ENCODE measurements at places on chromosomes 1 and 21.

- no peak for DNase-seq
Measured at GRCh38 chr1:9435153-9435636, 104.1 kb upstream of the SLC25A33 start.

- no peak for DNase-seq
Measured at GRCh38 chr21:33281096-33281652, 15.0 kb downstream of the IL10RB start.

DNA sequence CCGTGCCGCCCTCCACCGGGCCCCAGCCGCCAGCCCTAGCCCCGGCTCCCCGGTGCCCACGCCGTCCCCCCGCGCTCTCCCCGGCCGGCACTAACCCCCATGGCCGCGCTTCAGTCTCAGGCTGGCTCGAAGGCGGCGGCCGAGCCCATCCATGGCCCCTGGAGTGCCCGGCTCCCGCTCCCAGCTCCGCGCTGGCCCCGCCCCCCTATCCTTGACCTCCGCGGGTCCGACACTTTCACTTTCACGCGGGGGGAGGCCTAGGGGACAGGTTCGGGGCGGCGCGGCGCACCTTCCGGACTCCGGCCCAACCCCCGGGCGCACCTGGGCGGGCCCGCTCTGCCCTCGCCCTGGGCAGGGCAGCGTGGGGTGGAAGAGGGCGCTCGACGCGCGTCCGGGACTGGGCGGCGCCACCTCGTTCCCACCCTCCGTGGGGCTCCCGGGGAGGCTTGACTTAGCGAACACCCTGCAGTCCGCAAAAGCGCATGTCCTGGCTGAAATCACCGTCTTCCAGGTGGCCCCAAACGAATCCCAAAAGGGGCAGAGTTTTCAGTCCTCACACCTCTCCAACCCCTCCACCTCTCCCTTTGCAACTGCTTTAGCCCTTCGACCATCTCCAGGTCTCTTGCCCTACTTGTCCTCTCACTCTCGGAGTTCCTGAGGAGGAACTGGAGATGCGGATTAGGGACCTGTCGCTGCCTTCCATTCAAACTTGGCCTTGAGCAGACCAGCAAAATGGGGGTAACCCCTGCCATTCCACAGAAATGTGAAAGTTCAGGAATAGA lies 3.9 kb upstream of the DENND2D start:
- DNase-seq: peak; percentile 83

DNA sequence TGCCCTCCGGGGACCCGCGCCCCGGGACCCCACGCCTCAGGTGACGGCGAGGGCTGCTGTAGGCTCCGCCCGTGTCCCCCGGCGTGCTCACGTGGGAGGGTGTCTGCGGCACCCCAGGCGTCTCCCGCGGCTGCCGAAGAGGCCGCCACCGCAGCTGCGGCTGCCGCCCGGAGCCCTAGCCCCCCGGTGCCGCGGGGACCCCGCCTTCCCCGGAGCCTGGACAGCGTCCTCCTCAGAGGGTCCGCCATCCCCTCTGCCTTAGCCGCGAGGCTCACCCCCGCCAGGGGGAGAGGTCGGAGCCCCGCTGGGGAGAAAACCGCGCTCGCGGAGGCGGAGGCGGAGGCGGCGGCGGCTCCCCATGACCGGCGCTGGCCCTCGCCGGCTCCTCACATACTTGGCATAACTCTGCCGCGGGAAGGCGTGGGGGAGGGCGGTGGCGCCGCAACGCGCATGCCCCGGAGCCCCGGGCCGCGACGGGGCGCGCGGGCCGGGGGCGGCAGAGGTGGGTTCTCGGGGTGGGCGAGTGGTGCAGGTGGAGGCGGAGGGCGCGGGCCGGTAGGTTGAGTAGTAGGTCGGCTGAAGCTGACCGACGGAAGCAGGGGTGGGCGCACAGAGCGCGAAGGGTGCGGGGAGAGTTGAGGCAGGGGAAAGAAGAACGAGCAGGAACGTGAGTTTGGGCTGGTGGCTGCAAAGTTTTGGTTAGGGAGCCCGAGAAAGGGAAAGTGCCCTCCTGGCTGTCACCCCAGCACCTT lies 700 bp upstream of the SYDE2 start:
- DNase-seq: peak; percentile 71

GRCh38 chr1:66431999-66432398 lies 102.0 kb upstream of the SGIP1 start:
- no peak for DNase-seq

DNA sequence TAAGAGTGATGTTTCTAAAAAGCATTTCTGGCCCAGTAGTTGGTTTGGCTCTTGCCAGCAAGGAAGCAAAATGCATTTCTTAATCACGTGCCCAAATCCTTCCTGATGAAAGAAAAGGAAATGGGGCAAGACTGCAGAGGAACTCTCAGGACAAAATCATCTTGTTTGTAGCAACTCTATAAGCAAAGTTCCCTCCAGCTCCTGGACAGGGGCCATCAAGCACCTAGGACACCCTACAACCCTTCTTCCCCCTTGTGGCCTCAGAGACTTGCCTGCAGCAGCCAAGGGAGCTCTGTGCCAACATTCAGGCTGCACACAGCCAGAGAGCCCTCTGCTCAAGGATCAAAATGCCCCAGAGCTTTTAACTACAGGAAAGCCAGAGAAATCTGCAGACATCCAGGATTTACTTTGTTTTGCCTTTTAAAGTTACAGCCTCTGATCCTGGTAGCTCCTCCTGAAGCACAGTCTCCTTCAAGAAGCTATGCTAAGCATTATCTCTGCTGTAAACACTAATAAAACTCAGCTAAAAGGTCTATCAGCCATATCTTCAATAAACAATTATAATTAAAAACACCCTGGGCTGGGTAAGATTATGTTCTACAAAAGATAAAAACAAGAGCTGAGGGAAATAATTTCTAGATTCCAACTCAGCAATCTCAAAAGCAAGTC lies 105.0 kb downstream of the KIAA0319L start:
- no peak for DNase-seq

- DNase-seq: no peak
Measured at GRCh38 chr21:45508607-45509565, 33.4 kb downstream of the SLC19A1 start.

GRCh38 chr1:65613884-65614283 lies 178.8 kb upstream of the PDE4B start:
- DNase-seq: no peak

DNA sequence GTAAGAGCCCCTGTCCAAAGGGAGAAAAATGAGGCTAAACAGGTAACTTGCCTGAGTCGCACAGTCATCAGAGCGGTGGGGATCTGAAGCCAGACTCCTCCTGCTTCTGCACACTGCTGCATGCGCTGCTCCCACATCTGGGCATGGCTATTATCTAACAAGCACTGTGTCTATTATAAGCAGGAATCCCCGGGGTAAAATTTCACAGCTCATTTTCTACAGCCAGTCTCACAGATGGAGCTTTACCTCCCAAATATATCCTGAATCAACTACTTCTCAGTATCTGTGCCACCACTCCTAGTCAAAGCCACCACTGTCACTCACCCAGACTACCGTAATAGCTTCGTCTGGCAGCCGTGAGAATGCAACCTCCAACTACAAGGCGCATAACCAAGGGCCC lies 9.8 kb downstream of the MTOR start:
- DNase-seq: no peak

- no peak for DNase-seq
Measured at GRCh38 chr1:59541891-59542290, 245.0 kb downstream of the FGGY start.

GRCh38 chr21:35579520-35580293 lies 480.6 kb downstream of the SETD4 start:
- no peak for DNase-seq

DNA sequence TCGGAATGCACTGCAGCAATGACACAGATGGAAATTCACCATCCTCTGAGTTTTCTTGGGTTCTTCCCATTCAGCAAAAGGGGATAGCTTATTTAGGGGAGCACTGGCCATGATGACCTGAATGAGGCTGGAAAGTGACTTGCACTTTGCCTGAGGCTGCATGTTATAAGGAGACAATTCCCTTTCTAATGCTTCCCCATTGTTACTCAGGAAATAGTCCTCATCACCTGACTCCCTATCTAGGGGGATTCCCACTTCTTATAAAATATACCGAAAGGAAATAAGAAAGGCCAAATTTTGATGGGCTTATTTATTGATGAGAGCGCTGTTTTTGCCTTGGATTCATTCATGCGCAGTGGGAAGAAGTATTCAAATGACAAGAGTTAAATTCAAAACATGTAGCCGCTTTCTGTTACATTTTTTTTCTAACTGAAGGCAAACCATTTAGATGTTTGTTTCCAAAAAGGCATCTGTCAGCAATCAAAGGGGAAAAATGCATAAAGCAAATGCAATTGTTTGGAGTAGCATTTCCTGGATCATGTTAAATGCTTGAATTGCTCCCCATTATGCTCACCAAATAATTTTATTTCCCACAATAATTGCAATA lies 220.3 kb upstream of the NFIA start:
- DNase-seq: no peak

- no peak for DNase-seq
Measured at GRCh38 chr1:197733324-197733723, 42.0 kb downstream of the DENND1B start.

DNA sequence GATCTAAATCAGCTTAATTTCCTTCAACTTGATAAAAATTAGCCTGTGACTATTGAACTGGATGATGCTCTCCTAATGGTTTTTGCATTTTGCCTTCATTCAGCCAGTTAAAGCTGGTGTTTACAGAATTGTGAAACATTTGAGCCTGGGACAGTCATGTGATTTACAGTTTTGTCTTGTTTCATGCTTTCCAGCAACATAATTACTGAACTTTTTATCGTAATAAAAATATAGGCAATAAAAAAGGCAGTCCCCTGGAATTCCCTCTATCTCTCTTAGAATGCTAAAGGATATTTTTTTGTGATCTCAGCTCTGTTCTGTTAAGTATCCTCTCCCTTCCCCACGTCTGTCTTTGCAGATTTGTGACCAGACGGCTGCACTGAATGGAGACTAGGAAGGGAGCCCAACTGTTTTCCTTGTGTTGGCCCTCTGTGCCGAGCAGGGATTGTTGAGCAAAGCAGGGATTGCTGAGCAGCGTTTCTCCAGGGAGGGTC lies 70.3 kb upstream of the RGL1 start:
- no peak for DNase-seq

GRCh38 chr1:66197785-66198184 lies 336.2 kb upstream of the SGIP1 start:
- DNase-seq: no peak

DNA sequence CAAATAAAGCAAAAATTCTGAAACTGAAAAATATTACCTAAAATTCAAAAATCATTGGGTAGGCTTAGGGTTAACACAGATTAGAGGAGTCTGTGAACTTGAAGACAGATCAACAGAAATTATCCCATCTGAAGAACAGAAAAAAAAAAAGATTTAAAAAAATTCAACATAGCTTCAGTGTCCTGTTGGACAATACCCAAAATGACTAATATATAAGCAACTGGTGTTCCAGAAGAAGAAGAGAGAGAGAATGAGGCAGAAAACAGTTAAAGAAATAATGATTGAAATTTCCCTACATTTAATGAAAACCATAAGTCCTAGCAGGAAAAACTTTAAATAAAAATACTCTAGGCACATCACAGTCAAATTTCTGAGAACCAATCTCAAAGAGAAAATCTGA lies 31.5 kb downstream of the TMCO1 start:
- no peak for DNase-seq

DNA sequence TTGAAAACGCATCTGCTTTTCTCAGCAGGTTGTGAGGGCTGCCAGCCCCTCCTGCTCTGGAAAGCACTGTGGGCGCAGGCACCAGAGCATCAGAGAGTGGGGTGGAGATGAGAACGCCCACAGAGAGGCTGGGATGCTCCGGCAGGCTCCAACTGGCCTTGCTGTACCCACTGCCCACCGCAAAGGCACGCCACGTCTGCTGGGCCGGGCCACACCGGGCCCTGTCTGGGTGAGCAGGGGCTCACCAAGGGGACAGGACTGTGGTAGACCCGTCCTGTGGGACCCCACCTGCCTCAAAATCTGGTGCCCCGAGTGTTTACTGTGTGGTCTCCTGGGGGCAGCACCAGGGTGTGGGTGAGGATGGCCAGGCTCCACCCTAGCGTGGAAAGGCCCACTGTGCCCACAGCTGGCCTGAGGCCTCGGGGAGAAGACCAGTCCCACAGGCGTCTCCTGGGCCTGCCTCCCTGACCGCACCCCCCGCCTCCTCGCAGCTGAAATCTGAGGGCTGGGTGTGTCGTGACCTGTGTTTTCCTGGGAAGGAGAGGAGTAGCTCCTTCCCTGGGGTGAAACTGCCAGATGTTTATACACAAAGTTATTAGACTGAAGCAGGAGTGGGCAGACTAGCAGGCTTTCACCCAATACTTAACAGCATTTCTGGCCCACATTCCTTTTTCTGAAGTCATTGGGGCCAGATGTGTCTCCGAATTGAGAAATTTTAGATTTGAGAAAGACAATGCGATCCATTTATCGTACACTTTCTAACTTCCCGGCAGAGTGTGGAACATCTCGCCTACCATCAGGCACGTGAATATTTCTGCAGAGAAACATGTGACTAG lies 53.8 kb downstream of the STUM start:
- no peak for DNase-seq

- DNase-seq: no peak
Measured at GRCh38 chr1:219312967-219313366, 139.3 kb downstream of the LYPLAL1 start.

DNA sequence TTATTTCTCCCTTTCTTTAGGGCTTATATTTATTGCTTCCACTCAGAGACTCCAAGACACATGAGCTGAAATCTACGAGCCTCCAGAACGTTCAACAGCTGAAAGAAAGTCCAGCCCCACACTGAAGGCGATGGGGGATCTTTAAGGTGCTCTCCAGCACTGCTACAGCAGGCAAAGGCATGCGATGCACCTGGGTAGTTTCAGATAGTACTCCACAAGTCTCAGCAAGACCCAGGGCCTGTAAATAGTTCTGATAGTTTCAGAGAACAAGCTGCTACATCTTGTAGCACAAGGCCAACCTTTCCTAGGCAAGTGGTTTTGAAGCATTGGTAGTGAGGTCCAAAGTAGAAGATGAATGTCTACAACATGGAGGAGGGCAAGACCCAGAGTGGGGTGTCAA lies 2.2 kb upstream of the HSD3B1 start:
- no peak for DNase-seq

GRCh38 chr1:20725189-20726117 lies 7.0 kb downstream of the SH2D5 start:
- DNase-seq: no peak

- DNase-seq: peak; percentile 11
Measured at GRCh38 chr1:21904704-21905520, 32.2 kb downstream of the HSPG2 start.

DNA sequence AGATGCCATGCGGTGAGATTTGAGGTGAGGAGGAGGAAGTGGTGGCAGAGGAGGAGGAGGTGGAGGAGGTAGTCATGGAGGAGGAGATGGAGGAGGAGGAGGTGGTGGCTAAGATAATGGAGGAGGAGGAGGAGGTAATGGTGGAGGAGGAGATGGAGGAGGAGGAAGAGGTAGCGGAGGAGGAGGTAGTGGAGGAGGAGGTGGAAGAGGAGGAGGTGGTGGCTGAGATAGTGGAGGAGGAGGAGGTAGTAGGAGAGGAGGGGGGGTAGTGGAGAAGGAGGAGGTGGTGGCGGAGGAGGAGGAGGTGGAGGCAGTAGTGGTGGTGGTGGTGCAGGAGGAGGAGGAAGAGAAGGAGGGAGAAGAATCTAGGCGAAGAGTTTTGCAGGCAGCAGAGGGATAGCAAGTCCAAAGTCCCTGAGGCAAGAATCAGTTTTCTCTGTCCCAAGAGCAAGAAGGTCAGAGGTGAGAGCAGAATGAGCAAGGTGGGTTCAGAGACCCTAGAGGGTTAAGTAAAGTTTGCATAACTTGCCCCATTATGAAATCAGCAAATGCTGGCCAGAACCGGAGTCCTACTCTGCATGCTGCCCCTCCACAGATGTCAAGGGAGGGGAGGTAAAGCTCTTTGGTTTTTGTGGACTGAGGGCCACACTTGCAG lies 38.9 kb upstream of the GNPAT start:
- no peak for DNase-seq

Measured in activated T-cell treated with anti-CD3 and anti-CD28 coated beads, Interleukin-2, amount 50 U/mL, for 72 hours (primary cell).